Neural progenitor cell (in vitro differentiated cells): ENCODE measurements at places on chromosomes 16 and 17. TPM values are rescaled to one million over a fixed set of nuclear protein-coding genes. Genes with fewer than 3 reads are reported as not detected.

- DNase-seq = no peak
- H3K4me3 ChIP-seq = no peak overlapping the region
- H3K27me3 ChIP-seq = no peaks in the 10 kb centered on the region
- no peaks in the 10 kb centered on the region for H3K4me1 ChIP-seq
These were observed 44.5 kb downstream of the NDE1 start for GRCh38 chr16:15694499-15694898.

GRCh38 chr17:57563958-57564357 is 181.1 kb downstream of the CCDC182 start:
- H3K27me3 ChIP-seq = no peaks in the 10 kb centered on the region
- peaks cover 16% of the 10 kb centered on the region for H3K4me1 ChIP-seq
- H3K27ac ChIP-seq = no peak overlapping the region
- no peak overlapping the region for H3K4me3 ChIP-seq

DNA sequence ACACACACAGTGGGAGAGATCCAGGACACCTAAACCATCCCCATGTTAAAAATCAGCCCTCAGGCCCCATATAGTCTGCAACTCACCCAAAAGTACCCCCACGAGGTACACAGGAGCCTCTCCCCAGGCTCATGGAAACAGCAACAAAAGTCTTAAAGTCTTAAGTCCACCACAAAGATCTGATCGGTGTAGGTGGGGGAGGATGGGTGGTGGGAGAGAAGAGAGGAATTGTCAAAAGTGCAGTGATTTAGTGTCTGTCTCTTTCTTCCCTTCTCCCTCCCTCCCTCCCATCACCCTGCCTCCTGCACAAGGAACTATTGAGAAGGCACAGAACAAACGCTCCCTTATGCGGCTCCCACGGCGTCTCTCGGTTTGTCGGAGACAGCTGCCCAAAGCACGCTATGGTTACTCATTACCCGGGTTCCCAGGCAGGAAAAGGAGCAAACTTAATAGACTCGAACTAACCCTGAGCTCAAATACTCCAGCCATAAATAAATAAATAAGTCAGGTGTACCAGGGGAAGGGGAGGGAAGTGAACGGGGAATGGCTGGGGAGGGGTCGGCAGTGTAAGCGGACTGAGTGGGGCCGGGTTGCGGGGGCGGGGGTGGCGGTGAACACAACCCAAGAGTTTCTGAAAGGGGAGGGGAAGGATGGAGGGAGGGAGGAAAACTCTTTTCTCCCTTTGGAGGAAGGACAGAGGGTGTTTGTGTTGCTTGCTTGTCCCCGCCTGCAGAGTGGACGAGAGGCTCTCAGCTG is 477.4 kb downstream of the SLC39A11 start:
- peak overlapping the region; percentile 32 for H3K4me3 ChIP-seq
- H3K27me3 ChIP-seq = no peaks in the 10 kb centered on the region
- peak overlapping the region; percentile 24 for H3K27ac ChIP-seq
- H3K4me1 ChIP-seq = peaks cover 23% of the 10 kb centered on the region
- DNase-seq = peak; percentile 66

The NPIPA5 gene
- 0.87 TPM in 1 of 2 replicates, not detected in the other for total RNA-seq

DNA sequence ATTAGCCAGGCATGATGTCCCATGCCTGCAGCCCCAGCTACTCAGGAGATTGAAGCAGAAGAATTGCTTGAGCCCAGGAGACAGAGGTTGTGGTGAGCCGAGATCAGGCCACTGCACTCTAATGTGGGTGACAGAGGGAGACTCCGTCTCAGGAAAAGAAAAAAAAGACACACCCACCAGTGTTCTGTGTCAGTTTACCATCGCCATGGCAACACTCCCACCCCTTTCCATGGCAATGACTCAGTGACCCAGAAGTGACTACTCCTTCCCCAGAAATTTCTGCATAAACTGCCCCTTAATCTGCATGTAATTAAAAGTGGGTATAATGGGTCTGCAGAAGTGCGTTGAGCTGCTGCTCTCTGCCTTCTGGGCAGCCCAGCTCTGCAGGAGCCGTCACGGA is 4.0 kb upstream of the ZC3H18 start:
- no peak for DNase-seq
- peaks cover 2% of the 10 kb centered on the region for H3K4me1 ChIP-seq
- H3K4me3 ChIP-seq = no peak overlapping the region
- H3K27me3 ChIP-seq = peaks cover 8% of the 10 kb centered on the region
- no peaks in the 10 kb centered on the region for H3K36me3 ChIP-seq

DNA sequence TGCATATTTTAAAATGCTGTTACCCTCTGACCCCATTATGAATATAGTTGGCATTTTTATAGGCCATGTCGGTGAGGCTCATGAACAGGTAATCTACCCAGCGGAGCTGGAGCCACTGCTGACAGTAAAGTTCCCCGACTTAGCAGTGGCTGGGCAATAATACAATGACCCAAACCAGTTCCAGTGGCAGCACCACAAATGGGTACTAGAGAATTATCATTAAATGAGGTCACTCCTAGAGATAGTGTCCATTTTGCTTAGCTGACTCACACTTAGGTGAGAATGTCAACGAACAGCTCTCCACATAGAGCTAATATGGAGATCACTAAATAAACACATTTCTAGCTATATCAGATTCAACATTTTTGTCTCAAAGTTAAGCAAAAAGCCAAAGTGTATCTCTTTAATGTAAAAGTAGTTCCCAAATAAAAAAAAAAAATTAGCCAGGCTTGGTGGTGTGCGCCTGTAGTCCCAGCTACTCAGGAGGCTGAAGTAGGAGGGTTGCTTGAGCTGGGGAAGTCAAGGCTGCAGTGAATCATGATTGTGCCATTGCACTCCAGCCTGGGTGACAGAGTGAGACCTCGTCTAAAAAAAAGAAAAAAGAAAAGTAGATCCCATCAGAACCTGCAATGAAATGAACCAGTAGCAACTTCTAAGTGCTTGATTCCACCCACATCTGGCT is 7.4 kb downstream of the MYO1D start:
- no peaks in the 10 kb centered on the region for H3K36me3 ChIP-seq
- peaks cover 2% of the 10 kb centered on the region for H3K27me3 ChIP-seq
- H3K4me3 ChIP-seq = no peak overlapping the region
- DNase-seq = no peak
- no peaks in the 10 kb centered on the region for H3K4me1 ChIP-seq

DNA sequence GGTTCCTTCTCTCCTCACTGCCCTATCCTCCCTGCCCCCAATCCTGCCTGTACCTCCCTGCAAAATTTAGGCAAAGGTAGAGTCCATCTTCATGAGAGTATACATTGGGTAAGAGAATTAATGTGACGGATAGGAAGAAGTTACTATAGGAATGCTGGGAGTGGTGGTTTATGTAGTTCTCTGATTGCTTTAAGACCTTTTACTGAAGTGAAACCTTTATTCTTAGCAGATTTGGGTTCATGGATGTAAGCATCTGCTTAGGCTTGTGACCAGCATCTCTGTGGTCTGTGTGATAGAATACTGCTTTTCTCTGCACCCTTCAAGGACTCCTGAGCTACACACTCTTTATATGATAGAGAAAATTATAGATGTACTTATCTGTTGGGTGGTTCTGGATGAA is 127.3 kb downstream of the PRKCA start:
- H3K4me1 ChIP-seq = no peaks in the 10 kb centered on the region
- no peak overlapping the region for H3K4me3 ChIP-seq
- DNase-seq = no peak
- H3K27ac ChIP-seq = no peak overlapping the region
- no peaks in the 10 kb centered on the region for H3K36me3 ChIP-seq
- H3K27me3 ChIP-seq = no peaks in the 10 kb centered on the region

DNA sequence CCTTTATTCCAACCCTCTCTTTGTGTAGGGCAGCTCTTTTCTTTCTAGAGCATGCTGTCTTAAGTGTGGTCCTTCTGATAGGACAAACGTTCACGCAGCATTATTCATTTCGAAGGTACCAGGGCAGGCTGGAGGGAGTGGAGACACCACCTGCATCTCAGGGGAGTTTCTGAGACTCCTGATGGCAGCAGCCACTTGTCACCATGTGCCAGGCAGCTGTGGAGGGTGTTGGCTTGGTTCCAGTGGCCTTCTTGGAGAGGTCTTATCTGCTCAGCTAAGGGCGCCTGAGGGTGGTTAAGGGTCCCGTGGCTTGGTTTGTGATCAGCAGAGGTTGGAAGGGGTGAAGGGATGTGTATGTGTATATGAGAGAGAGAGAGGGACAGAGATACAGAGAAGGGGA is 257.1 kb upstream of the EEF2KMT start:
- H3K36me3 ChIP-seq = no peaks in the 10 kb centered on the region
- H3K27me3 ChIP-seq = no peaks in the 10 kb centered on the region
- H3K4me3 ChIP-seq = no peak overlapping the region
- H3K27ac ChIP-seq = no peak overlapping the region

DNA sequence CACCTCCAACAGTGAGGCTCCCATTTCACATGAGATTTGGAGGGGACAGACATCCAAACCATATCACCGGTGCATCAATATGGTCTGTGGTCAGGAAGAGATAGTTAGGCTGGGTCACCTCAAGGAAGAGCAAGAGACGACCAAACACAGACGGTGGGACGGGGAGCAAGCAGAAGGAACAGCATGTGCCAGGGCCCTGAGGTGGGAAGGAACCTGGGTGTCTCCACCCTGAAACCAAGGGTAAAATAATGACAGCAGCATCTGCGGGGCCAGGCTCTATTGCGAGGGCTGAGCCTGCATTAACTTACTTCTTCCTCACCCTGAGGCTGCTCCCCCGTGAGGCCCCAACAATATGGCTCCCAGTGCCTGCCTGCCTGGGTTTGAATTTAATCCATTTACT is 8.9 kb upstream of the PRSS21 start:
- no peaks in the 10 kb centered on the region for H3K4me1 ChIP-seq
- no peaks in the 10 kb centered on the region for H3K36me3 ChIP-seq
- no peak for DNase-seq
- H3K4me3 ChIP-seq = no peak overlapping the region

The CLEC18A gene
- total RNA-seq = 5.9 and 14.5 TPM in 2 replicates

The NTN3 gene
- total RNA-seq = 1.7 and 3.6 TPM in 2 replicates

The ZACN gene
- not detected in 2 replicates for total RNA-seq

- no peak within 1 kb of the TSS for H3K27ac ChIP-seq
- DNase-seq = peak; percentile 38
- H3K4me1 ChIP-seq = peaks cover 21% of the 10 kb centered on the region
- no peaks in the 10 kb centered on the region for H3K36me3 ChIP-seq
- peaks cover 81% of the 10 kb centered on the region for H3K27me3 ChIP-seq
- H3K4me3 ChIP-seq = peak within 1 kb of the TSS; percentile 49
These were observed at the start of gene OTOP2 for GRCh38 chr17:74924250-74924948. Gene OTOP2 (plus strand): TSS chr17:74924273. CDS start chr17:74924633, 360 bp downstream.

GRCh38 chr17:4845118-4845517 is 12.0 kb downstream of the MINK1 start:
- no peaks in the 10 kb centered on the region for H3K36me3 ChIP-seq
- H3K27me3 ChIP-seq = no peaks in the 10 kb centered on the region
- H3K4me3 ChIP-seq = no peak overlapping the region
- no peaks in the 10 kb centered on the region for H3K4me1 ChIP-seq
- no peak for DNase-seq

- no peaks in the 10 kb centered on the region for H3K36me3 ChIP-seq
- no peaks in the 10 kb centered on the region for H3K27me3 ChIP-seq
- peaks cover 82% of the 10 kb centered on the region for H3K4me1 ChIP-seq
- no peak for DNase-seq
- H3K4me3 ChIP-seq = peak overlapping the region; percentile 28
These were observed 331.3 kb downstream of the SEC14L1 start for GRCh38 chr17:77471984-77472461.

GRCh38 chr16:1310832-1311200 is 1.4 kb downstream of the UBE2I start:
- no peaks in the 10 kb centered on the region for H3K36me3 ChIP-seq
- H3K27ac ChIP-seq = no peak overlapping the region
- no peaks in the 10 kb centered on the region for H3K27me3 ChIP-seq
- peak overlapping the region; percentile 100 for H3K4me3 ChIP-seq
- DNase-seq = peak; percentile 61

The KCNJ12 gene
- total RNA-seq = 0.56 and 1.8 TPM in 2 replicates

GRCh38 chr17:49557312-49558024 is 18.2 kb upstream of the NXPH3 start:
- no peaks in the 10 kb centered on the region for H3K36me3 ChIP-seq
- DNase-seq = peak; percentile 89
- H3K27ac ChIP-seq = no peak overlapping the region
- H3K4me3 ChIP-seq = no peak overlapping the region

- peak; percentile 44 for DNase-seq
- H3K36me3 ChIP-seq = no peaks in the 10 kb centered on the region
- H3K27me3 ChIP-seq = no peaks in the 10 kb centered on the region
These were observed 363.1 kb downstream of the WWOX start for GRCh38 chr16:78462288-78463208.

DNA sequence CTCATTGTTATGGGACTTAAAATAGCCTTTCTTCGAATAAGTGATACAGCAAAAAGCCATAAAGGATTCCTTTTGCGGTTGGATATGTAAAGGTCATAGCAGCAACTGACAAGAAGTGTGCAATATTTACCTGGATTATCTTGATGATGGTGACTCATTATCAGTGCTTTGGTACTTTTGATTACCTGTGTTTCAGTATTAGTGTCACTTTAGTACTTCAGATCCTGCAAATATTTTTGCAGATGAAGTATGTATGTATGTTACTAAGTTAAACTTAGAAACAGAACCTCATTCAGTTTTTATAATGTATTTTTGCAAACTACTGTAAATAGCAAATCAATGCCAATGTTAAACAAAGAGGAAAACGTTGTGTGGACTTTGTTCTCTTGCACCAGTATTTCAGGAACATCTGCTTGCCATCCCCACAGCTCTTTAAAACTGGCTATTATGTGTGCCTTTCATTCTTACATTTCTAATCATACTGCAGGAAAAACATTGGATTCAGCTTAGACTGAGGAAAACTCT is 10.5 kb downstream of the CNEP1R1 start:
- no peak overlapping the region for H3K27ac ChIP-seq
- no peak overlapping the region for H3K4me3 ChIP-seq
- no peak for DNase-seq
- H3K4me1 ChIP-seq = no peaks in the 10 kb centered on the region
- H3K27me3 ChIP-seq = no peaks in the 10 kb centered on the region

The DHX58 gene
- 0.12 TPM in 1 of 2 replicates, not detected in the other for total RNA-seq

GRCh38 chr16:13306161-13306995 is 405.0 kb downstream of the SHISA9 start:
- no peaks in the 10 kb centered on the region for H3K27me3 ChIP-seq
- no peak overlapping the region for H3K4me3 ChIP-seq
- H3K27ac ChIP-seq = no peak overlapping the region
- DNase-seq = no peak
- no peaks in the 10 kb centered on the region for H3K4me1 ChIP-seq
- no peaks in the 10 kb centered on the region for H3K36me3 ChIP-seq

The WSB1 gene
- total RNA-seq = 396 and 521 TPM in 2 replicates

- H3K27me3 ChIP-seq = no peaks in the 10 kb centered on the region
- H3K4me1 ChIP-seq = no peaks in the 10 kb centered on the region
- DNase-seq = no peak
- H3K4me3 ChIP-seq = no peak overlapping the region
- no peak overlapping the region for H3K27ac ChIP-seq
- no peaks in the 10 kb centered on the region for H3K36me3 ChIP-seq
These were observed 153.7 kb upstream of the KCNJ18 start for GRCh38 chr17:21538615-21539014.

- H3K36me3 ChIP-seq = no peaks in the 10 kb centered on the region
- no peak for DNase-seq
- no peaks in the 10 kb centered on the region for H3K4me1 ChIP-seq
These were observed 15.3 kb downstream of the ENGASE start for GRCh38 chr17:79089720-79090442.
